GM13976 (cell line): ENCODE measurements at places on chromosomes 6 and 20.

DNA sequence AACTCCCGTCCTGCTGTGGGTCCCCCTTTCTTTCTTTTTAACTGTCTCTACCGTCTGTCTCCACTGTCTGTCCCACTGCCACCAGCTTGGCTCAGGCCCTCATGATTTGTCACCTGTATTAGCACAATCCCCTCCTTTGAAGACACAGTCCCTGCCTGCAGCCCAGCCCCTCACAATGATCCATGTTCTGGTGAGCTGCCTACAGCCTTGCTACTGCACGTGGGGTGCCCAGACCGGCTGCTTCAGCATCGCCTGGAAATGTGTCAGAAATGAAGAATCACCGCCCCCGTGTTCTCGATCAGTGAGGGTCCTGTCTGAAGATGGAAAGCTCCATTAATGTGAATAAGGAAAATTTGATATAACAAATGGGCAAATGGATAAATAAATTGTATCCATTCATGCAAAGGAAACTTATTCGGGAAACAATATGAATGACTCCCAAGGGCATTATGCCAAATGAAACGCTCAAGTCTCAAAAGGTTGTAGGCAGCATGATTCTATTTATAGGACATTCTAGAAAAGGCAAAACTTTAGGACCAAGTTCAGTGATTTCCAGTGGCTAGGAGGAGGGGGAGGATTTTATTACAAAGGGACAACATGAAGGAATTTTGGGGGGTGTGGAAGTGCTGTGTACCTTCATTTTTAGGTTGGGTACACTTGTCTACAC is 59.4 kb upstream of the CD83 start:
- DNase-seq: no peak

DNA sequence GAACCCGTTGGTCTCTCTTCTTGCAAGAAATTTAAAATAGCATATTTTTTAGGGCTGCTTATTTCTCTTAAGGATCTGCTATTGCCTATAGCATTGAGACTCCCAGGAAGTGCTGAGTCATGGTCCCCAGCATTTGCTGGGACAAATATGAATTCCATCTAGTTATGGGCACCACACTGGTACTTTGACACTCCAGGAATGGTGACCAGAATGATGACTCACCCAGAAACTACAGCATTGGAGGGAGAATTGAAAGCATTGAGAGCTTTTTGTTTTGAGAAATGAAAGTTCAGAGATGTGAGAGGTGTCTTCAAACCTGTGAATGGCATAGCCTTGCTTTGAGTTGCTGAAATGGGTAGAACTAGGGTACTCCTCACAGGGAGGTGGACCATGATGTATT is 699.7 kb downstream of the DHX35 start:
- DNase-seq: no peak

DNA sequence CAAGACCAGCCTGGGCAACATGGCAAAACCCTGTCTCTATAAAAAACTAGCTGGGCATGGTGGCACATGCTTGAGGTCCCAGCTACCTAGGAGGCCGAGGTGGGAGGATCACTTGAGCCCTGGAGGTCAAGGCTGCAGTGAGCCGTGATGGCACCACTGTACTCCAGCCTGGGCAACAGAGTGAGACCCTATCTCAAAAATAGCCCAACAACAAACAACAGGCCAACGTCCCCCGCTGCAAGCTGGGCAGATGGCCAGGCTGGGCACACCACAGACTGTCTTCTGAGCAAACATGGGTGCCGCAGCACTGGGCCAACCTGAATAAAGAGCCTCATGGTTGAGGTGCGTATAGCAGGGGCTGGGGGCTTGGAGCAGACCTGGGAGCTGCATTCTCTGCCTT is 46.6 kb upstream of the SRF start:
- DNase-seq: no peak

DNA sequence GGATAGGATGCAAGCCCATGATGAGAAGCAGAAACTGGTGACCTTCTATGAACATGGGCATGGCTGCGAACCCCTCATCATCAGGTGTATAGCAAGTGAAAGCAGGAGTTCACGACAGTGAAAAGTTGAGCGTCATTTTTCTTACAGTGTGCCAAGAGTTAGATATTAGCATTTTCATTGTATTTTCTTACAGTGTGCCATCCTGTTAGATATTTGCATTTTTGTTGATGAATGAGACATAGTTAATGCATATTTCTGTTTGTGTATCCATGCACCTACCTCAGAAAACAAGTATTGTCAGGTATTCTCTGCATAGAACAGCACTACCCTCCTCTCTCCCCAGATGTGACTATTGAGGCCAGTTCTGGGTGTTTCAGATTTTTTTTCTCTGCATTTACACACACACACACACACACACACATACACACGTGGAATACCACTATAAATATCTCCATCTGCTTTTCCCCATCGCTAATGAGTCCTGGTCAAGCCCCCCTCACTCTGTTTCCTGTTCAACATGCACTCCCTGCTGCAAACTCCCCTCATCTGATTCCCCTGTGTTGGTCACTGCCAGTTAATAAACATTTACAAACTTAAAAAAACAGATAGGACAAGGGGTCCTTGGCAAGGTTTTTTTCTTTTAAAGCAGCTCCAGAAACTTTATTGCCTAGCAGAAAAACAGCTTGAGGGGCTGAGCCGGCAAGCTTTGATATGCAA is 41.7 kb downstream of the PLN start:
- no peak for DNase-seq

- DNase-seq: no peak
Measured at GRCh38 chr6:4568138-4568537, 208.1 kb upstream of the CDYL start.

GRCh38 chr6:56977192-56977591 is 22.3 kb downstream of the BEND6 start:
- DNase-seq: no peak
